ENCODE measurements at places on chromosomes 7 and 10.

DNA sequence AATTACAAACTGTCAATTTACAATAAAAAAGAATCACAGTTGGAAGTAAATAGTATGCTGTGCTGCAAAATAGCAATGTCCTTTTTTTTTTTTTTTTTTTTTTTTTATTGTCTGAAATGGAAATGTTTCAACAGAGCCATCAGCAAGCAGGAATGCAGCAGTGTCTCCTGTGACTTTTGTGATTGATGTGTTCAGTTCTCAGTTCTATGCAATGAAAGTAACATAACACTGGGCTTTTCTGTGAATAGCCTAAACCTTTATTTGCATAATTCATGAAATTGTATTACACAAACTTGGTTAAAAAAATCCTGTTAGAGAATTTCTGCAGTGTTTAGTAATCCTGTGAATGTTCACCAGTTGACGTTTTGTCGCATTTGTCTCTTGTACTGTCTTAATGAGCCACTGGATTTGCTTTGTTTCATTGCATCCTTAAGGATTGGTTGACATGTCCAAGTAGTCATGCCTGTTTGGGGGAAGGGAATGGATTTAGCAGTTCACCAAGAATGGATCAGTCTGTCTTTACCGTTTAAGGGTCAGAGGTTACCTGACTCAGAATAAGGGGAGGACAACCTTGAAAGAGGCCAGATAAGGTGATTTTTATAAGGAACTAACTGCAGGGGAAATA lies 192.7 kb downstream of the MLLT10 start:
- DNase-seq = no peak

DNA sequence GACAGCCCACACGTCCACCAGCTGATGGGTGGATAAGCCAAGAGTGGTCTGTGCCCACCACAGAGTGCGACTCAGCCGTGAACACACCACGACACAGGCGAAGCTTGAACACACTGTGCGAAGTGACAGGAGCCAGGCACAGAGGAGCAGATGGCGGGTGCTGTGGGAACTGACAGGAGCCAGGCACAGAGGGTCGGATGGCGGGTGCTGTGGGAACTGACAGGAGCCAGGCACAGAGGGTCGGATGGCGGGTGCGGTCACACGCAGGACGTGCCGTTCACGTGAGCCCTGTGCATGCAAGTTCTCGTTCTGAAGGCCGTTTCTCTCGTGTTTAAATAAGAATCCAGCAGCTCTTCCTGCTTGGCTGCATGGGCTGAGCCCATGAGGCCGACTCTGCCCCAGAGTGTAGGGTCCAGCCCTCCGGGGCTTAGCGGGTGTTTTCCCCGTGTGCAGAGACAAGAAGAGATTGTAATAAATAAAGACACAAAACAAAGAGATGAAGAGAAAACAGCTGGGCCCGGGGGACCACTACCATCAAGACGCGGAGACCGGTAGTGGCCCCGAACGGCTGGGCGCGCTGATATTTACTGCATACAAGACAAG lies 5.9 kb upstream of the ADAP1 start:
- no peak for DNase-seq

DNA sequence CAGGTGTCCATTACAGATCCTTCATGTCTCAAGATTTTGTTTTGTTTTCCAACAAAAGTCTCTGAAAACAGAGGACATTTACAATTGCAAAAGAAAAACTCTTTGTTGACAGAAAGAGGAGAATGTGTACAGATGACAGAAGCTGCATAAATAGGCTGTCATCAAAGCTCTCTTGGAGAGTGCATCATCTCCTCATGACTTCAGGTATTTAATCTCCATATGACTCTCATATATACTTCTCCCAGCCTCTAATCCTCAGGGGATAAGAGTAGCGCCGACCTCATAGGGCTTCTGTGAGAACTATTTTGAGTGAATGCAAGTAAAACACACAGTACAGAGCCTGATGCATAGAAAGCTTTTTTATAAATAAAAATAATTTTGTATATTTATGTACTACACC lies 48.1 kb upstream of the SEPTIN7 start:
- no peak for DNase-seq

DNA sequence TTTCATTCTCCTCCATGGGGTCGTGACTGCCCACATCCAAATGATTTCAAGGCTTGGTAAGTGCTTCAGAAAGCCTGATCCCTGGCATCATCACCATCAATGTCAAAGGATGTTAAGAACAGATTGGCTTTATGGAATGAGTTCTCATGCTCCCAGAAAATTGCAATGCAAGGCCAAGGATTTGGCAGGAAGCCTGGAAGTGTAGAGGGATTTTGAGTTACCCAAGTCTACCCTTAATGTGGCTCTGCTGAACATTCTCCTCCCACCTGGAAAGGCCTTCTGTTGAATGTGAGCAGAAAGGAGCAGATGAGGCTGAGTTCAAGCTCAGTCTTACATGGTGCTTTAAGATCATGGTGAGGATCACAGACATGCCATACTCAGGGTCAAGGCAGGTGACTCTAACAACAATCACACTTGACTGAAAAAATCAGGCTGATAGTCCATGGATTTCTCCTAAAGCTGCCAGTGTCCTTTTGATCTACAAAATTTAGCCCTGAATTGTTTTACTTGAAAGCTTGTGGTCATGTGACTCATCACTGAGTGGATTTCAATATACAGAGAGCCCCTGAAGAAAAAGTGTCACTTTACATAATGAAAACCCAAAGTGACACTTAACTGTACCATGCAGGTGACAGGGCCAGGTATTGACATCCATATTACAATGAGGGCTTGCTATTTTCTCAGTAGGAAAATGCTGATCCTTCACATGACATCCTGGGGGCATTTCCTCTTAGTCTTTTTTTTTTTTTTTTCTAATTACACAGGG lies 111.1 kb upstream of the PDLIM1 start:
- DNase-seq = no peak

DNA sequence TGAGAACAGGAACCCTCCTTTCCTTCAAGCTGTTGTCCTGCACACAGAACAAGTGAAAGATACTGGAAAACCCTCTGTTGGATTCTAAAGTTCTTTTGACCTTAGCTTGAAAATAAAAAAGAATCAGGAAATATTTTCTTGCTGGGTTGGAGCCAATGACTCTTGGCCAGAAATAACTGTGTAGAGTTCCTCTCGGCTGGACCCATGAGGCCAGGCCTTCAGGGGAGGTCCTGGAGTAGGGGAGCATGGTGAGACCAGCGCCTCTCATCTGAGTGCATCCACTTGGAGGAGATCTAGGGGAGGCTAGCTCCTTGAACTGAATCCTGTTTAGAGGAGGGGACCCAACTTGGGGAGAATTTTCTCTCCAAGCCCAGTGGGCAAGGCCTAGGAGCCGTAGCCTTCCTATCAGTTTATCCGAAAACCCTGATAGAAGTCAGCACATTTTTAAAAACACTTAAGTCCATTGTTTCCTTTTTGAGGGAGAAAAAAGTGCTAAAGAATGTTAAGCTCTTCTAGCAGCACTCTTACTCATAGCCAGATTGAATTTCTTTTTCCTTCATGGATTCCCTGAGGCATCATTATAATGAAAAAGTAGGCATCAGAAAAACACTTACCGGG lies 635.7 kb upstream of the ANKRD30A start:
- DNase-seq = no peak

GRCh38 chr7:8549046-8549445 lies 115.6 kb downstream of the NXPH1 start:
- no peak for DNase-seq

DNA sequence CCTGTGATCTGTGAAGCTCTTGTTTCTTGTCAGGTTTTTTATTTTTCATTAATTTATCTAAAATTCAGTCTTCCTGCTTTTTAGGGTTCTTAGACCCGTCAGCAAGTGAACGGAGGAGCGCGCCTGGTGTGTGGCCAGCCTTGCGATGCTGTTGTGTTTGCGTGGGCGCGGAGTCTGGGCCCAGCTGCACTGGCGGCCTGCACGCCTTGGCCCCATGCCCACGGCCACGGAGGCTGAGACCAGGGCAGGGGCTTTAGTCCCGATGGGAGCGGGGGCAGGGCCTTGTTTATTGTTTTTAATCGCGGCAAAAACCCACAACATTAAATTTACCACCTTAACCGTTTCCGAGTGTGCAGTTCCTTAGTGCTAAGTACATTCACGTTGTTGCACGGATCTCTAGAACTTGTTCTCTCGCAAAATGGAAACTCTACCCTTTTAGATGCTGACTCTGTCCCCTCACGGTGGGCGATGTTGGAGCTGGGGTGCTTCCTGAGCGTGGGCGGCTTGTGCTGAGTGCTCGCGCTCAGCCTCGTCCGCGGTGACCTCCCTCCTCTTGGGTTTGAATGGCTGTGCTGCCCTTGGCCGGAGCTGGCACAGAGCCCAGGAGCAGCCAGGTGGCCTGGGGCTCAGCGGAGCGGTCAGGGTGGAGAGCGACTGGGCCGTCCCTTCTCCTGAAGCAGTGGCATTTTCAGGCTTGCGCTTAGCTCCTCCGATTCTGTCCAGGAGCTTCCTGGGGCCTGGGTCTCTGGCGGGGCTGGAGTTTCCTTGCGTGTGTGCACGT lies 69.1 kb downstream of the INPP5A start:
- no peak for DNase-seq

DNA sequence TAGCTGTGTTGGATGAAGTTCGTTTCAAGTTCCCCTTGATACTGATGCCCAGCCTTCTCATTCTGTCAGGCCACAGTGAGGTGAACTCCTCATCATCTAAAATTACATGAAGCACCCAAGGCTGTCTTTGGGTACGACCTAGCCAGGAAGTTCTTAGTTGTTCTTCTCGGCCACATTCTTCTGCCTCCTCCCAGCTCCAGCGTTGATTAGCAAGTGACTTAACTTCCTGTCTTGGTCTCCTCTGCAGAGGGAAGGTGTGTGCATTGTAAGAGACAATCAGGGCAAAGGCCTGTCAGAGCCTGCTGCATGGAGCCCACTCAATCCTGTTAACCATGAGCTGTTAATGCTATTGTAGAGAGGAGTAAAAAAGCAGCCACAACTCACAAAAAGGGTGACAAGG lies 43.2 kb upstream of the CPXM2 start:
- DNase-seq = no peak

DNA sequence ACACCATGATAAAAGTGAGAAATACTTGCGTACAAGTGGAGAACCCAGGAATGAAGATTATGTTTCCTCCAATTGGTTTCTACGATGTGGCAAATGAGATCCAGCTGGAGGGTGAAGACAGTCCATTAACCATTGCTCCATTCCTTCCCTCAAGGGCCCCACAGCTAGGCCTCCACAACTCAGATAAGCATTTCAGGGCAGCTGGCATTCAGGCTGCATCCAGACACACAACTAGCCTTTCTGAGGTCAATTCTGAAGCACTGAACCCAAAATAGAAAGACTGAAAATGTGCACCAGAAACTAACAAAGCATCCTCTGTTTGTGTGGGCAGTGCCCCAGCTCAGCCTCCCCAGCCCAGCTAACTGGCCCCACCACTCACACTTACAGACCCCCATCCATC lies 94.8 kb downstream of the GSAP start:
- no peak for DNase-seq

GRCh38 chr7:111090846-111091245 lies at the start of gene LRRN3:
TSS of gene LRRN3 (plus strand) at chr7:111091127. CDS start at chr7:111122773, 31,646 bp downstream.
- DNase-seq = no peak

DNA sequence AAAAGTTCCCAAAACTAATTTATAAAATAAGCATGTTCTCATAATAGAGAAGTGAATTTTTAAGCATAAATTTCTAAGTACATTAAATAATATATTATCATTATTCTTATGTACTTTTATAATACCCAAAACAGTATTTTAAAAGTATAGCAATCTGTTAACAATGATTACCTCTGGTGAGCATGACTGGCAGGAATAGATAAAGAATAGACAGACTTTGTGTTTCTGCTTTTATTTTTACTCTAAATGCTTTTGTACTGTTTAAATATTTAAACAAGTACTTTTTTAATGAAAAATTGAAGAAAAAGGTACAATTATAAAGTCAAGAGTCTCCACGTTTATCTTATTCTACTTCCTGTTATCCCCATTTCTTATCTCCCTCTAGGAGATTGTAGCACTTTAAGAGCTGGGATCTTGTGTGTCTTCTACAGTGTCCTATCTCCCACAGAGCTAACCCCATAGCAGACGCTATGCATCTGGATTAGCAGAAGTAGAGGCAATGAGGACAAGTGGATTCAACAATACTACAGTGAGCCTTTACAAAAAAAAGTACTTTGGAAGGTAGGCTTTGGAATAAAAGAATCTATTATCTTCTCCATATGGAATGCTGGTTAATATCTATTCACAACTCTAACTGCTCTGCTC lies 42.9 kb downstream of the IDE start:
- no peak for DNase-seq

DNA sequence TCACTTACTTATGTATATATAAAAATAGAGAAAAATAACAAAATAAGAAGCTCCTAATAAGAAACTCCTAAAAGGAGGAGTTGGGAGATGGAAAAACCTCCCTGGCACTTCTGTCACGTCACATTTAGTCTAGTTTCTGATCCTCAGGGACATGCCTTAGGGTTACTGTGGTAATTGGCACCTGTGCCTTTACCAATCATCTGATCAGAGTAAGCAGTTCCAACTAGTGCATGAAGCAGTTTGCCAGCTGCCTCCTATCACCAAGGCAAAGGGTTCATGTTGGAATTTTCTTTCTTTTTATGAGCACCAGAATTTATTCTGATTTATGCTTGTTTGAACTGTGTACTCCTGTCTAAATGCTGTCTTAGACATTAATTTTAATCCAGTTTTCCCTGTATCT lies 49.9 kb downstream of the ARL4A start:
- no peak for DNase-seq

Data from stimulated activated CD4-positive, alpha-beta T cell treated with anti-CD3 and anti-CD28 coated beads, Interleukin-1b, Interleukin-23, amount 100 ng/mL, for 1 hour (primary cell).